ENCODE measurements at places on chromosomes 13 and 19.

DNA sequence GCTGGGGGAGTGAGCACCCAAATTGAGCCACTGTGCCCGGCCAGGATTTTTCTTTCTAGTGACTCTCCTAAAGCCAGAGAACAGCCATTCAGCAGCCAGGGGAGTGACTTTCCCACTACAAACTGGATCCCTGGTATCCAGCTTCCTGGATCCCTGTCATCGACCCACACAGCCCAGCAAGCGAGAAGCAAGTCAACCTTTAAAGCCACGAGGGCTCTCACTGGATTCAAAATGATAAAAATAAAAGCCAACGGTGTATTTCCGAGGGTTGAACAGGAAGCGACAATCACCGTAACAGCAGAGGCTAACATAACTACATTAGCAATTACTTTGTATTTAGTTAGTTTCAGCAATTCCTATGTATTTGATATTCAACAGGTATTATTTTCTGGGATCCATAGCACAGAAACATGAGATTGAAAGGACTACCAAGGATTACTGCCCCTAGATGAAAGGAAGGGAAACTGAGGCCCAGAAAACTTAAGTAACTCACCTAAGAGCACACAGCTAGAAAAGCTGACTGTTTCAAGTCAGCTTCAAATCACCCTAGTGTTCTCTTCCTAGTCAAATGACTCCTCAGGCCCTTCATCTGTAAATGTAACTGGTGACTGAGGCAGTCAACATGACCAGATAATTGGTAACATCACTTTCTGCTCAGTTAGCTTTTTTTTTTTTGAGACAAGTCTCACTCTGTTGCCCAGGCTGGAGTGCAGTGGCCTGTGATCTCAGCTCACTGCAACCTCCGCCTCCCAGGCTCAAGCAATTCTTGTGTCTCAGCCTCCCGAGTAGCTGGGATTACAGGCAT lies 2.7 kb downstream of the RFX1 start:
- no peak for DNase-seq

DNA sequence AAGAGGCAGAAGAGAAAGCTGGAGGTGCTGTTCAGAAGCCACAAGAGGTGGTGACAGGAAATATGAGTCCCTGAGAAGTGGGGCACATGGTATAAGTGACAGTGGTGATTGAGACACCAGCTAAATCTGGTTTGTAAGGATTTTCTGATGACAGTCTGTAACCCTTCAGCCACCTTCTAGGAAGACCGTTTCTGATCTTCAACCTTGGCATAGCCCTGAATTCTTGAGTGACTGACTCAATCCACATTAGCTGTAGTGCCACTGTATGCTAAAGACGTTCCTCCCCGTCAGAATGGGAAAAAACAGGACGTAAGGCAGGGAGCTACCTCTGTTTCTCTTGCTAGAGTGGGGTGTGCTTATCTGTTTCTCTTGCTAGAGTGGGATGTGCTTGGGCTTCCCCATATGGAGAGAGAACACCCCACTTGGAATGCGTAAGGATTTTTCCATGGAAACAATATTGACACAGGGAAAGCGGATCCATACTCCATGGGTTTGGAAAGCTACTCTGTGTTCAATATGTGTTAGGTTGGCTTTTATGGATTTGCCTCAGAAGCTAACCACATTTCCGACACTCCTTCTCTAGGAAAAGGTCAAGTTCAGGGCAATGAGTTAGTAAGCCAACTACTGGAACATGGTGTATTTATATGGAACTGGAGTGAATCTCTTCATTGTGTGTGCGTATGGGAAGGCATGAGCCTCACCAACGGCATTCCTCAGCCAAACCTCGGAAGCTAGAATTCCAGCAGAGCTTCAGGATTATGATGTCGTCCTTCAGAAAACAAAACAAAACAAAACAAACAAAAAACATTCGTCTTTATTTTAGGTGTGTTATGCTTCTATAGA lies 948.8 kb upstream of the SLC10A2 start:
- DNase-seq, result peak; percentile 3

DNA sequence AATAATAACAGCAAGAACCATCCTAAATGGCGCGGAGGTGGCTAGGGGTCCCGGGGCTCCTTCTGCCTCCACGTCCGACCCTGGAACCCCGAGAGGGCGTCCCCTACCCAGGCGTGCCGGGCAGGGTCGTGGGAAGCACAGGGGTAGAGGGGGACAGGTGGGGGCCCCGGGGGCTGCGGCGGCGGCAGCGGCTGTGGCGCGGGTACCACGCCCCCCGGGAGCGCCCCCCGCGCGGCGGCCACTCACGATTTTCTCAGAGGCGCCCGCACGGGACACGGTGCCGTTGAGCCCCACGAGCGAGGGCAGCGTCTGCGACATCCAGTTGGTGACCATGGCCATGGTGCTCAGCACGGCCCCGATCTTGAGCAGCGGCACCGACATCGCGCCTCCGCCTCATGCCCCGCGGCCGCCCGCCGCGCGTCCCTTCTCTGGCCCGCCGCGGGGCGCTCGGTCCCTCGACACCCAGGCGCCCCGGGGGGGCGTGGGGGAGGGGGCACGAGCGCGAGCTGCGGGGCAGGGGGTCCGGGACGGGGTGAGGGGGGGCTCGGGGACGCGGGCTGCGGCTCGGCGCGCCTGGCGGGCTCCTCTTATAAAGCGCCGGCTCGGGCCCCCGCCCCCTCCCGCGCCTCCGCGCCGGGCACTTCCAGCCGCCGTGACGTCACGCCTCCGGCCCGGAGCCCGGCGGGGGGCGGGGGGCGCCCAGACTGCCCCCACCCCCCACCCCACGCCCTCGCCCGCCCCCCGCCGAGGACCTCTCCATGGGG lies 22.9 kb downstream of the OLFM2 start:
- no peak for DNase-seq

DNA sequence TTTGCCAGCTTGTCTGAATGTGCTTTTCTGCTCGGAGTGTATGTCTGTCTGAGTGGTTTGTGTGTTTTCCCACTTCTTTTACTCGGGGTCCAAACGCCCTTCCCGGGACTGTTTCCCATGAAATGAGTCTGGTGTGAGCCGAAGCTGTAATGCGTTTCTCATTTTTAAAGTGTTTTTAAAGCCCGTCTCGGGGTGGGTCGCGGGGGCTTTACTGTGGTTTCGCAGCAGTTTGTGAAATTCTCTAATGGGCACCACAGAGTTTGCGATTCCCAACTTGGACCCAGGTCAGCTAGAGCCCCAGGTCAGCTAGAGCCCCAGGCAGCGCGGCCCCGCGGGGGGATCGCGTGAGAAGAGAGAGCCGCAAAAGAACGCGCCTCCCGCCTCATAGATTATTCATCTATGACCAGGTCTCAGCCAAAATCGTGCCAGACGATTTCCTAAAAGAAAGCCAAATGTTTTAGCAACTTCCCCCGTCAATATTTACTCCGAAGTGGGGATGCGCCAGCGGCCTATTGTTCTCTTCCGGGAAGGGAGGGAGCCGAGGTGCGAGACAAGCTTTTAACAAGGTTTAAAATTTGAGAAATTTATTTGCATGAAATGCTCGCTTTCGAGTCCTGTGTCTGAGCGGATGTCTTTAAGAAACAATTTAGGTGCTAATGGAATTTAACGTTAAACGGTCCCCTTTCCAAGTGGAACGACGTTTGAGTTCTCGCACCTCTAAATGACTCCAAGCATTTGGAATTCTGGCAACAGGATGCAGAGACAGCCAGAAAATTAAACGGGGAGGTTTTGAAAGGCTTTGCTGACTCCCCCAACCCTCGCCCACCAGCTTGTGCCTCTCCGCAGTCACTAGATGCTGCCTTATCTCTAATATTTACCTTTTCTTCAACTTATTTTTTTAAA lies 2.2 kb downstream of the ZIC2 start:
- no peak for DNase-seq

GRCh38 chr19:41001243-41001971 lies 10.3 kb downstream of the CYP2B6 start:
- no peak for DNase-seq

DNA sequence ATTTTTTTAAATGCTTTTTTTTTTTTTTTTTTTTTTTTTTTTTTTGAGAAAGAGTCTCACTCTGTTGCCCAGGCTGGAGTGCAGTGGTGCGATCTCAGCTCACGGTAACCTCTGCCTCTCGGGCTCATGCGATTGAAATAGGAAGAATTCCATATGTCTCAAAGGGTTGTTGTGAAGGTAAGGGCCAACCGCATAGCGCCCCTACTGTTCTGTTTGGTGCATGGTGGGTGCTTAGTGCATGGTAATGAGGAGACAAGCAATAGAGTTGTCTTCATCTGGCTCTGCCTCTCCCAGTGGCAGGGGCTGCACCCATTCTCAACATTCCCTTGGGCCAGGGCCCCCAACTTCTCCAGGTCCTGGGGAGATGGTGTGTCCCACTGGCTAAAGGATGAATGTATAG lies 68.7 kb downstream of the RASL11A start:
- DNase-seq, result peak; percentile 22

DNA sequence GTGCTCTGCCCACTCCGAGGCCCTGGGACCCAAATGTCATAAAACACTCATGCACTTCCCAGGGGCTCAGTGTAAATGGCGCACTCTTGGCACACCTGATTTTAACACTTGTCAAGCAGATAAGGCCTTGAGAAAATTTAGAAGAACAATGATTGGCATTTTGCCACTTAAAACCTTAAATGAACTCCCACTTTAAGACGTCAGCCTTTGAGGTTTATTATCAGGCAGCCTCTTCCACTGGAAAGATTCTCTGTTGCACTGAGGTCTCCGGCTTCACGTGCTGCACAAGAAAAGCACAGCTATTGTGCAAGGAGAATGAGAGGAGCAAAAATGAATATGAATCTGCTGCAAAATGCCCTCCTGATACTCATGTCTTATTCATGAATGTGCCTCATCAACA lies 38.5 kb upstream of the ATP11A start:
- DNase-seq, result no peak

GRCh38 chr13:20672772-20673171 lies 30.7 kb upstream of the IL17D start:
- peak; percentile 29 for DNase-seq

DNA sequence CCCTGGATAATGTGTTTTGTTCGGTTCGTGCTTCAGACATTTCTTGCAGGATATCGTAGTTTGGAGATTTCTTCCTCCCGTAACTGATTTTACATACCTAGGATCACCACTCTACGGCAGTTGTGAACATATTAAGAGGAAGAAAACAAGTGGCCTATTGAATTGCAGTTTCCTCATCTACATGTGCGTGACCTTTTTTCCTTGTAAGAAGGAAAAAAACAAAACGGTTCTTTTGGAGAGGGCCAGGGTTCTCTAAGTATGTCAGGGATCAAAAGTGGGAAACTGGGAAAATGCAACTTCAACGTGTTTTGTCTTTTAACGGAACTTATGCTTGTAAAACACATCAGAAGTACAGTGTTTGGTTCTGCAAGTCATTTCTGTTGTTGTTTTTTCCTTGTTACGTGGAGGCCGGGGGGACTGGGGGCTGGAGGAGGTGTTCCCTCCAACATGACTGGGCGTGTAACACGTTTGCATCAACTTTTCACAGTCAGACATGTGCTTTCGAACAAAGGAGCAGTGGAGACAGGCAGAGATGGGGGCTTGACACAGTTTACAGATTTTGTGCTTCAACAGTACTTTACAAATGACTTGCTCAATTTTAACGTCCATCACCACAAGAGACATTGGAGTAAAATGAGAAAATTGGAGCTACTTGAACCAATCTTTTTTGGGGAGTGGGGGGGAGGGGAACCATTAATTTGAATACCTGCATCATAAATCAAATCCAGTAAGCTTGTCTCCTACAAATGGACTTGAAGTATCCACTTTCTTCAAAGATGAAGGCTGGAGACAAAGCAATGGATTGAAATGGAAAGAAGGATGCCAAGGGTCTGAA lies 3.8 kb downstream of the ZC3H4 start:
- DNase-seq, result peak; percentile 68

- no peak for DNase-seq
These were observed 46.3 kb upstream of the MTIF3 start for GRCh38 chr13:27496536-27497273.

GRCh38 chr19:51333836-51334460 lies 8.0 kb downstream of the VSIG10L start:
- DNase-seq, result no peak

DNA sequence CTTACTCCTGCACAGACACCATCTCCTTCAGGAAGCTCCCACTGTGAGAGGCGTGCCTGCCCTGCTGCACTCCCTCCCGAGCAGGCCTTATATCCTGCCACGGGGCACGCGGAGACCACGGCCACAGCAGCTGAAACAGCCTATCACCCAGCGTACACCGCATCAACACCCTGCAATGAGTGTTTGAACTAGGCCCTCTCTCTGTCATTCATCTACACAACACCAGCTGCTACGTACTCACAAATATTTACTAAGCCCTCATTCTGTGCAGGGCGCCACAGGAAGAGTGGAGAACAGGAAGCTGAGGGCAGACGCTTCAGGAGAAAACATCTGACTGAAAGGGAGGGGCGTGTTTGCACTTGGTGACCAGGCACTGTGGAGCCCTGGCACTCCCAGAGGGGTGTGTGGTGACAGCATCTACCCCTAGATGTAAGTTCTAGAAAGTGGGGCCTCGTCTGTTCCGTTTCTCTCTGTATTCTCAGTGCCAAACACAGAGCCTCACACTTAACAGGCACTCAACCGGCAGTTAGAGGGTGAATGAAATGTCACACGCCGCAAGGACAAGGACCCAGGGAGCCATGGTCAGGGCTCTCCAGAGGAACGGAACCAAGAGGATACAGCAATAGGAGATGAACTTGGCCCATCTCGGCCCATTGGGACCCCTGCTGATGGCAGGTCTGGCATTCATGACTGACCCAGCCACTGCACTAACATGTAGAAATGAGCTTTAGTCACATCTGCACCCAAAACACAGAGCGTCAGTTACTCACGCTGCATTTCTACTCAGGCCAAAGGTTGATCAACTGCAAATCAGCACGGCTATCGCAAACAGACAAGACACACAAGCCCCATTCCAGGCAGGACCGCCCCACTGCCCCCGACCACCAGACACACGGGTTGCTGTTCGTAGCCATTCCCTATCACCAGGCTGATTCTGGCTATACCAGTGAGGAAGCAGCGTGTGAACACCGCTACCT lies 15.7 kb downstream of the RANBP3 start:
- DNase-seq, result peak; percentile 31

- no peak for DNase-seq
These were observed 79.2 kb downstream of the SIPA1L3 start for GRCh38 chr19:37986048-37986750.

GRCh38 chr19:48807590-48808308 lies 3.1 kb downstream of the BCAT2 start:
- no peak for DNase-seq

DNA sequence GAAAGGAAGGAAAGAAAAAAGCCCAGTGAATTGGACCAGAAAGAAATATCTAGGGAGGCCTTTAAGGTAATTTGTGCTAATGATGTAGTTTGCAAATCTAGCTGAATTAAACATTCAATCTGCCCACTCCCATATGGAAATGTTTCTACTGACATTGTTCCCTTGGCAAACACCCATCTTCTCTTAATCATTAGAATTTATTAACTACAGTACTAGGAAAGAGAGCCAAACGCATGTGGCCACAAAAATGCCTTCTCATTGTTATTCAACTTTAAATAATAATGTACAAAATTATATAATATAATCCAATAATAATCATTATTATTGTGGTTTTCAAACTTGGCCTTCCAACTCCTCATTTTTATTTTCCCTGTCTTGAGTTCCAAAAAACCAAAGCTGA lies 234.7 kb downstream of the NHLRC3 start:
- DNase-seq, result no peak

DNA sequence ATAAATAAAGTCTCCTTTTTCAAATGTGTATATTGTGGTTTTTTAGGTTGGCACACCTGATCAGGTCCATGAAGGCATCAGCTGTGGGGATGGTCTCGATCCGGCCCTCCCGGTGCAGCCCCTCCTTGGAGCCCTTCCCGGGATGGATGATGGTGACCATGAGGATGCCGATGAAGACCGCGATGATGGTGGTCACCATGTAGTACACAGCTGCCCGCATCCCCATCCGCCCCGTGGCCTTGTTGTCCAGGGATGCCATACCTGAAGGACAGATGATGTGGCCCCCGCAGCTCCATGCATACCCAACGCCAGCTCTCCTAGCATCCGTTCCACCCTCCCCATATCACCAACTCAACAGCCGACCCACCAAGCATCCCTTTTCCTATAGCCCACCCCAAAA lies 11.4 kb downstream of the SLC1A6 start:
- no peak for DNase-seq

All from fibroblast of upper back skin (primary cell).